Cerebellum (tissue), 4 donors: ENCODE measurements at places on chromosomes 2 and 18. TPM values are rescaled to one million over a fixed set of nuclear protein-coding genes. Genes with fewer than 3 reads are reported as not detected.

Gene RGPD3
- 0.82 TPM for total RNA-seq

Gene SH3RF3
- total RNA-seq, result 3.5 TPM

Gene FAM237A
- total RNA-seq, result not detected

Gene DSG1
- total RNA-seq, result 0.27 TPM

Gene RAX
- 2.0 TPM for total RNA-seq

Gene PRKAG3
- total RNA-seq, result not detected

Gene ACOXL
- total RNA-seq, result 0.18 TPM

Gene ZNF512
- 40.4 TPM for total RNA-seq

Gene CCBE1
- 4.3 TPM for total RNA-seq

DNA sequence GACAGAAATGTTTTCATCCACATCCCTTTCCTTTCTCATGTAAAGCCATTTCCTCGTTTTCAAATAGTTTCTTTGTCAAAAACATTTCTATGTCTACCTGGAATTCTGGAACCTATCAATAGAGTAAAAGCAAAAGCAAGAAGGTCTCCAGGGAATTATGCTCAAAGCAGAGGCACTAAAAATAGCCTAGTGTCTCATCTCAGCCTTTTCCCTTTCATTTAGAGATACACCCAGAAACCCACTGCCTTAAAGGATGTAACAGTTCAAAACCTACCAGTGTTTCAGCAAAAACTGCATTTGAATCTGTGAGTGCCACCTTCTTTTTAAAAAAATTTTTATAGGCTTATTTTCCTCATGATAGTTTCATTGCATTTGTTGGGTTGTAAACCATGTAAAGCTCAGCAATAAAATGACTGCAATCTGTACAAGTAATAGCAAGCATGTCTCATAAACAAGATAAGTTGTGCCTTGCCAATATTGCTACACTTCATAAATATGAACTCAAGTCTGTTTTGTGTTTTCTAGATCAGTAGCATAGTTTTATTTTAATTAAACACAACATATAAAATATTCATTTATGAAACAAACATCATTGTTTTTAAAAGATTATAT lies 927.3 kb upstream of the ACVR2A start:
- DNase-seq, result no peak

- DNase-seq, result no peak
These were observed 34.6 kb downstream of the COPS7B start for GRCh38 chr2:231820786-231821303.

DNA sequence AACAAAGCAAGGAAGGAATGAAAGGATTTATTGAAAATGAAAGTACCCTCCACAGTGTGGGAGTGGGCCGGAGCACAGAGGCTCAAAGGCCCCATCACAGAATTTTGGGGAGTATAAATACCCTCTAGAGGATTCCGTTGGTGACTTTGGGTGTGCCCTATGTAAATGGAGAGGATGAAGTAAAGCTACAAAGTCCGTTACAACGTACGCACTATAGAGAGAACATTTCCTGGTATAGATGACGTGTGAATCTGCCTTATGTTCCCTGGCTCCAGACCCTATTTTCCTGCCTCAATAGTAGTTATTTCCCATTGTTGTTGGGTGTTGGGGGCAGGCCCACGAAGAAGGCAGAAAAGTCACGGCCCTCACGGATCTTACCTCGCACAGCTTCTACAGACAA lies 65.3 kb downstream of the GALR1 start:
- no peak for DNase-seq

DNA sequence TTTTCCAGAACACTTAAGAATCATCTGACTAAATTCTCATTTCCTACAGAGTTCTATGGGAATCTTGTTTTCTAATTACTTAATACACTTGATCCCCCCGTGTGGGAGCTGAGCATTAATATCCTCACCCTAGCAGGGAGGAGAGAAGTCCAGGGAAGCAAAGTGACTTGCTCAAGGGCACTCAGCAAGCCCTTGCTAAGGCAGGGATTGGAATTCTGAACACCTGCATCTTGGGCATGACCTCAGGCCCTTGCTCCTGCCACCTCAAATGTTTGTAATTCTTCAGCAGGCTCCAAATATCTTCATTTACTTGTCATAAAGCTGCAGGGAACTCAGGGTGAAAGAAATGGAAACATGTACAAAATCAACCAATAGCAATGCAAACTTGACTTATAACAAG lies 162.4 kb downstream of the GPD2 start:
- no peak for DNase-seq

GRCh38 chr2:106143495-106144215 lies 50.4 kb downstream of the UXS1 start:
- no peak for DNase-seq

DNA sequence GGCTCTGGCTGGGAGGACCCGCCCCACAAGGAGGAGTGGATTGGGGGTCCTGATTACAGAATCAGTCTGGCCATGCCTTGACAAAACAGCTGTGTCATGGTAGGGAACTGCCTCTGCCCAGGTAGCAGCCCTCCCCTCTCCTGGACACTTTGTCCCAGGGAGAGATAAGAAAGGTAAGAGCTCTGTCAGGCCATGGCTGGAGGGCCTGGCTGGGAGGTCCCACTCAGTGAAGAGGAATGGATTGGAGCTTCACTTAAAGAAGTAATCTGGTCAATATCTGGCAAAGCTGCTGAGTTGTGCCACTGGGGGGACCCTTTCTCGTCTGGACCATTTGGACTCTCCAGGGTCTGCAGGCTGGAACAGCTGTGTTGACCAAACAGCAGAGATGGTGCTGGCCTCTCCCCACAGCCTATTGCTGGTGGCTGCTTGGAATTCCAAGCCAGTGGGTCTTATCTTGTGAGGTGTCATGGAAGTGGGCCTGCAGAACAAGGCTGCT lies 75.4 kb downstream of the EPC2 start:
- no peak for DNase-seq

- DNase-seq, result no peak
These were observed 78.5 kb upstream of the HK2 start for GRCh38 chr2:74755386-74755785.

- DNase-seq, result no peak
These were observed 247.7 kb upstream of the CCDC68 start for GRCh38 chr18:55206927-55207326.

DNA sequence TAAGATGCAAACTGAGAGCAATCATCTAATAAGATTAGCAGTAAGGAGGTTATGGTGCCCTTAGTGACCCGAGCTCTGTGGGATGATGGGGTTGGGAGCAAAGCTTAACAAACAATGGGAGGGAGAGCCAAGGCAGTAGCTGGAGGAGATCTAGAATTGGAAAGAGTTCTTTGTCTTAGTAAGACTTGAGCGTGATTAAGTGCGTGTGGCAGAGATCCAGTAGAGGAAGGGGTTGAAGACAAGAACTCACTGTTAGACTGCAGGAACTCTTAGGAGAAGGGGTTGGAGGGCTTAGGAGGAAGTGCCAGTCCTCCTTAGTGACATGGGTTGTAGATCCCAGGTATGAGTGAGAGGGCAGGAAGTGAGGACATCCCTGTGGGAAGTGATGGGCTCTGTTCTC lies 184.7 kb downstream of the GFPT1 start:
- DNase-seq, result no peak

GRCh38 chr2:229660951-229661350 lies 53.4 kb downstream of the DNER start:
- DNase-seq, result no peak

- DNase-seq, result peak; percentile 21
These were observed at the start of gene CABLES1 for GRCh38 chr18:23134780-23135549. Gene CABLES1, plus strand, starts transcription at chr18:23135485. Its CDS starts 278 bp downstream, at chr18:23135763.

GRCh38 chr2:54500404-54501205 lies 44.5 kb downstream of the SPTBN1 start:
- peak; percentile 39 for DNase-seq

- no peak for DNase-seq
These were observed 24.9 kb upstream of the RAB10 start for GRCh38 chr2:26008851-26009566.

DNA sequence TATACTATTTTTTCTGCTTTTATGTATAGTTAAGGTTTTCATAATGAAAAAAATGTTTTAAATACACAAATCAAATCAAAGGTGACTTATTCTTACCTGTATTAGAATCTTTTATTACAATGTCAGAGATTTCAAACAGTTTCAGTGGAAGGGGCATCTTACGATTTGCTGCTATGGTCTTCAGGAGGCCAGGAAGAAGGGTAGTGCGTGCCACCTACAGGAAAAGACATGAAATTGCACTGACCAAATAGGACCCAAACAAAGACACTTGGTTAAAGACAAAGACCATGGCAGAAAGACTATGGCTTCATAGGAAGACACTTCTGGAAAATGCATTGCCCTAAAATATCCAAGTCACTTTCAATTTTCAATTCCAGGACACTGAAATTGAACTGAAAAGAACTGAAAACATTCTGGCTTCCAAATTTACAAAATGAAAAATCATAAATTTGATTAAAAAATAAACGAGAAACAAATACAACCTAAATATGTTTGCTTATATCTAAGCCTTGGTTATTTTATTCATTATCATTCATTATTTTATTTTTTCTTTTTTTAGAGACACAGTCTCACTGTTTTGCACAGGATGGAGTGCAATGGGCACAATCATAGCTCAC lies 42.1 kb downstream of the FARSB start:
- DNase-seq, result peak; percentile 67

DNA sequence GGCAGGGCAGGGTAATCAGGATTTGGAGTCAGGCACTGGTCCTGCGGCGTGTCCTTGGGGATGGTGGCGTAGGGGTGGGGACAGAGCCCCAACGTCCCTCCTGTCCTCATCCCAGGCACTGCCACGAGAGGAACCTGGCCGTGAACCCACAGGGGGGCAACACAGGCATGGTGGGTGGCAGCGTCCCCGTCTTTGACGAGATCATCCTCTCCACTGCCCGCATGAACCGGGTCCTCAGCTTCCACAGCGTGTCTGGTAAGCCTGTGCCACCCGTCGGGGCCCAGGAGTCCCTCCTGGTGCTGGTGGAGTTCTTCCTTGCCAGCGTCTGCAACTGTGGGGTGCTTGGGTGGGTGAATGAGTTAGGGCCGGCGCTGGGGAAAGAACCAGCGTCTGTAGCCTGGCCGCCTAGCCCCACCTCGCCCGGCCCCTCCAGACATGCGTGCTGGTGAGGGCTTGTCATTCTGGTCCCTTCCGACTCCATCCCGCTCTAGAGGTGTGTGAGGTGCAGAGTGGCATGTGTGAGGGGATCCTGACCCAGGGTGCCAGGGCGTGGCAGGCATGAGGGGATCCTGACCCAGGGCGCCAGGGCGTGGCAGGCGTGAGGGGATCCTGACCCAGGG lies 8.0 kb downstream of the D2HGDH start:
- DNase-seq, result no peak

DNA sequence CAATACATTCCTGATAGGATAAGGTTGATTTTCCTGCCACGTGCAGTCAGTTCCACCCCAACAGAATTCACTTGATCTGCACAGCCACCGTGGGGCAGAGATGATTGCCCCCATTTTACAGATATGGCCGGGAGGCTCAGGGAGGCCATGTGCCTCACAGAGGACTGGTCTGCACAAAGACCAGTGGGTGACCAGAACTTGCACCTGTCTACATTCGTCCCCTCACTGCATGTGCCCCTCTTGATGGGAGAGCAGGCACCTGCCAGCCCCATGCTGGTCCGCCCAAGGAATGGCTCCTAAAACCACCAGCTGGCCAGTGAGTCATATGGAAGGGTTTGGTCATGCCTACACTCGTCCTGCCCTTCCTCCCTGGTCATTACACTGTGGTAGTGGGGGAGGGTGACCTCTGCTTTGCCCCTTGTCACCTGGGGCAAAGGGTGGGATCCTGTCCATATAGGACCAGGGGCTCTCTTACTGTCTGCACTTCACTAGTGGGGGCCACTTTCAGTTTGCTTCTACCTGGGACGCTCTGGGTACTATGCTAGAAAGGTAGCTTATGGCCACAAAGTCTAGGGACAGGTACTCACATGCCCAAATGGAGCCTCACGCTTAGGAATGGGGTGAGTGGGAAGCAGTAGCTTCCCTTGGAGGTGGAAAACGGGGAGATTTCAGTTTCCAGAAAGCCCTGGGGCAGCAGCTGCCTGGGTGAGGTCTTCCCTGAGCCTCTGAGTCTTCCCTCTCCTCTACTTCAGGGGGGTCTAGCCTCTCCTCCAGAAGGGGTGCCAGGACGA lies 14.7 kb downstream of the RRM2 start:
- DNase-seq, result no peak

- no peak for DNase-seq
These were observed 23.6 kb downstream of the UGP2 start for GRCh38 chr2:63865159-63865799.

DNA sequence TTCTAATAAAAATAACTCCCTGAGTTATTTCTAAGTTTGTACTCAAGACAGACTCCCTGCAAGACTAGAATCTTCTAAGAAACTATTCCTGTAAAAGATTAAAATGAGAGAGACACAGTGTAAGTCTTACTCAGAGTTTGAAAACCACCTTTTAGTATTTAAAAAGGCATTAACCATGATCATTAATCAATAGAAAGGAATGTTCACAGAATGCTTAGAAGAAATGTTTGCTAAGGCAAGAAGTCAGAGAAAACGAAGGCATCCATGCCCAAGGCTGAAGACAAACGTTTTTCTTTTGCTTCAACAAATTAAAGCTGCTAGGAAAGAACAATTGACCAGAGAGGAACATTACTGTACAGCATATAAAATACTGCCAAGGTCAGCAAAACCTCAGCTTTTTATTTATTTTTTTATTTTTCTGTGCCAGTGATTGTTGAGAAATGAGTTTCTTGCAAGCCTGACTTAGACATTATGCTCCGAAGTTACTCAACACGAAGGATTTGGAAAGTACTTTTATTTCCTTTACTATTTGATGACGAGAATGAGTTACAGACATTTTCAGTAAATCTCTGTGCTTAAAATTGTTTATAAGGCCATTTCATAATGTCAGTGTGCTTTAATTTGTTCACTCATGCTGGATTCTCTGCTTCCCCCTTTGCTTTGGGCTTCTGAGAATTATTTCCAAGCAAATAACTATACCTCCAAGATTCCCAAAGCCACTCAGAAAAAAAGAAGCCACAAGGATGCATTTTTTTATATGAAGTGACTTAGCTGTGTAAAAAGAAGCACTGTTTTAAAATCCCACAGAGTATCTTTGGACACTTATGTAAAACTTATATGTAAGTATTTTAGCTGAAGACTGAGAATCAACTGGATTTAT lies 20.5 kb downstream of the RND3 start:
- DNase-seq, result no peak

- DNase-seq, result no peak
These were observed 213.8 kb upstream of the MGAT5 start for GRCh38 chr2:134039912-134040581.

- no peak for DNase-seq
These were observed 30.6 kb downstream of the HJURP start for GRCh38 chr2:233823731-233824121.

DNA sequence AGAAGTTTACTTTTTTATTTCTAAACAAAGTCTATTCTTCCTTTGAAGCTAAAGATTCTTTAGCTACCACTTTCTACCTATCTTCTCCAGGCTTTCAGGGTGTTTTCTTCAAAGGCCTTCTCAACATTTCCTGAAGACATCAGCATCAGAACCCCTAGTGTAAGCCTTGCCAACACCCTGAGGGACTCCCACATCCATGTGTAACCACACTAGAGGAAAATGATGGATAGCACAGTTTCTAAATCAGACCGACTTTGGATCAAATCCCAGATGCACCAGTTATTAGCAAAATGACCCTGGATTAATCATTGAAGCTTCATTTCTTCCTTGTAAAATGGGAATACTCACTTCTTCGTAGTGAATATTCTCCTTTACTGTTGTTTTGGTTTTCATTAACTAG lies 4.7 kb upstream of the TTN start:
- DNase-seq, result no peak

GRCh38 chr18:55249550-55249949 lies 290.3 kb upstream of the CCDC68 start:
- DNase-seq, result no peak

GRCh38 chr2:233470011-233470687 lies 96.4 kb downstream of the USP40 start:
- no peak for DNase-seq

- DNase-seq, result peak; percentile 66
These were observed 169.2 kb downstream of the CDH20 start for GRCh38 chr18:61502472-61502871.

GRCh38 chr2:109185338-109185737 lies 56.3 kb downstream of the SH3RF3 start:
- DNase-seq, result no peak
